ENCODE measurements at places on chromosomes 2 and 18.
A peak's percentile ranks its signal among the peaks of the same experiment; 100 is the strongest.

DNA sequence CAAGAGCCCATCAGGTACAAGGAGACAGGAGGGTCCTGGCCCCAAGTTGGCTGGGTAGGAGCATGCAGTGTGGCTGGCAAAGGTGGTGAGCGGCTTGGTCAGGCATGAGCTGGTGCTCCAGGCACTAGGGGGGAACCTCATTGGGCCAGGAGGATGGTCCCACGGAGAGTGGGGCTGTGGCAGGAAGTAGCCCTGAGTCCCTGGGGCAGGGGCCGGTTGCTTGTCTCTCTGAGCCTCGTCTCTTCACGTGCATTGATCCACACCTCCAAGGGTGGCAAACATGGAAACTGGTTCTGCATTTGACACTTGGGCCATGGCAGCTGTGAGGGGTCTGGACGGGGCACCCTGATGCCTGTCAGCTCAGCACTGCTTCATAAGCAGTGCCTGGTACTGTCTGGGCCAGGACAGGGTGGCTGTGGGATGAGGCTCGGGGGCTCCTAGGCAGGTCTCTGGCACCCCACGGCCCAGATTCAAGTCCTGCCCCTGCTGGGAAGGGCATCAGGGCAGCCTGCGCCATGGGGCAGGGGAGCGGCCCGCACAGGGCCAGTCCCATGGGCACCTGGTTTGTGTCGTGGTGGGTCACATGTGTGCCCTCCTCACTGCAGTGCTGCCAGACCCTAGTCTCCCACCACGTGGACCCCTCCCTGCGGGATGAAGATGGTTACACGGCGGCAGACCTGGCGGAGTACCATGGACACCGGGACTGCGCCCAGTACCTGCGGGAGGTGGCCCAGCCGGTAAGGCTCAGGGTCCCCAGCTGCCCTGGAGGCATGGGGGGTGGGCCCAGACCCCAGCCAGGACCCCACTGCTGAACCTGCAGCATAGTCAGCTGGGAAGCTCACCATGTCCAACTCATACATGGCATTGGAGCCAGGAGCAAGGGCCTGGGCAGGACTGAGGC lies 16.4 kb downstream of the ESPNL start:
- H3K4me1 ChIP-seq: peaks cover 23% of the 10 kb centered on the region
- H3K27me3 ChIP-seq: no peaks in the 10 kb centered on the region
- ATAC-seq: no peak
- H3K27ac ChIP-seq: no peak overlapping the region
- peaks cover 26% of the 10 kb centered on the region for H3K36me3 ChIP-seq
- no peak overlapping the region for H3K4me3 ChIP-seq

DNA sequence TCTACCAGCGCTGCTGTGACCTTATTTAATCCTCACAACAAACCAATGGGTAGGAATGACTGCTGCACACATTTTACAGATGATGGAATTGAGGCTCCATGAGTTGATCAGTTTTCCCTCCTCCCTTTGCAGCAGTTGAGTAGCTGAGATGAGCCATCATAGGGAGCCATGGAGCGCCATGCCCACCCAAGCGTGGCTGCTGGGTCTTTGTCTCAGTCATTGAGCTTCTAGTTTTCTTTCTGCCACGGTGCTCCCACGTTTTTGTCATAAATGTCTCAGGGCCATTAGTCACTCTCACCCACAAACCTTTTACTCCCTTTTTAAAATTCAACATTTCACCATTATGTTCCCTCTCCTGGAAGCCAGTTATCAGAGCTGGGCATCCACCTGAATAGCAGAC lies 45.8 kb downstream of the TMEM17 start:
- no peaks in the 10 kb centered on the region for H3K4me1 ChIP-seq
- no peak overlapping the region for H3K27ac ChIP-seq
- H3K36me3 ChIP-seq: no peaks in the 10 kb centered on the region
- H3K27me3 ChIP-seq: peaks cover 11% of the 10 kb centered on the region
- H3K4me3 ChIP-seq: no peak overlapping the region

GRCh38 chr18:48308755-48309575 lies 100.2 kb downstream of the ZBTB7C start:
- H3K4me3 ChIP-seq: no peak overlapping the region
- H3K36me3 ChIP-seq: no peaks in the 10 kb centered on the region
- ATAC-seq: no peak

- no peak overlapping the region for H3K4me3 ChIP-seq
- no peaks in the 10 kb centered on the region for H3K36me3 ChIP-seq
- peaks cover 14% of the 10 kb centered on the region for H3K27me3 ChIP-seq
- no peak for ATAC-seq
- no peak overlapping the region for H3K27ac ChIP-seq
Observed at GRCh38 chr2:55993685-55994084, 70.1 kb upstream of the EFEMP1 start.

- no peak overlapping the region for H3K27ac ChIP-seq
- peaks cover 53% of the 10 kb centered on the region for H3K36me3 ChIP-seq
- H3K27me3 ChIP-seq: no peaks in the 10 kb centered on the region
Observed at GRCh38 chr2:178933493-178933892, 116.4 kb downstream of the CCDC141 start.

- H3K27me3 ChIP-seq: no peaks in the 10 kb centered on the region
- no peak for ATAC-seq
- no peak overlapping the region for H3K27ac ChIP-seq
Observed at GRCh38 chr18:6495536-6495935, 80.8 kb upstream of the L3MBTL4 start.

GRCh38 chr2:9702604-9703084 lies 71.8 kb upstream of the YWHAQ start:
- no peaks in the 10 kb centered on the region for H3K36me3 ChIP-seq
- H3K4me1 ChIP-seq: peaks cover 8% of the 10 kb centered on the region
- no peak for ATAC-seq
- H3K27me3 ChIP-seq: peaks cover 26% of the 10 kb centered on the region

GRCh38 chr2:16238786-16239185 lies 298.4 kb downstream of the MYCN start:
- H3K27ac ChIP-seq: no peak overlapping the region
- H3K4me1 ChIP-seq: no peaks in the 10 kb centered on the region
- H3K36me3 ChIP-seq: no peaks in the 10 kb centered on the region
- peaks cover 25% of the 10 kb centered on the region for H3K27me3 ChIP-seq
- ATAC-seq: no peak

- peak overlapping the region; percentile 65 for H3K4me3 ChIP-seq
- H3K27ac ChIP-seq: no peak overlapping the region
Observed at GRCh38 chr2:219002395-219003266, 9.4 kb upstream of the CRYBA2 start.

GRCh38 chr2:170736628-170737027 lies 21.5 kb downstream of the SP5 start:
- no peak overlapping the region for H3K27ac ChIP-seq
- ATAC-seq: no peak
- no peaks in the 10 kb centered on the region for H3K27me3 ChIP-seq
- no peak overlapping the region for H3K4me3 ChIP-seq
- no peaks in the 10 kb centered on the region for H3K36me3 ChIP-seq

- H3K4me1 ChIP-seq: no peaks in the 10 kb centered on the region
- peaks cover 35% of the 10 kb centered on the region for H3K27me3 ChIP-seq
- no peak overlapping the region for H3K4me3 ChIP-seq
- no peak overlapping the region for H3K27ac ChIP-seq
- ATAC-seq: no peak
- no peaks in the 10 kb centered on the region for H3K36me3 ChIP-seq
Observed at GRCh38 chr18:24266131-24266530, 127.3 kb downstream of the CABYR start.

- H3K4me1 ChIP-seq: no peaks in the 10 kb centered on the region
- H3K36me3 ChIP-seq: no peaks in the 10 kb centered on the region
- no peak overlapping the region for H3K27ac ChIP-seq
Observed at GRCh38 chr2:16509042-16509441, 156.6 kb downstream of the CYRIA start.

GRCh38 chr2:233387225-233387624 lies 32.9 kb downstream of the DGKD start:
- ATAC-seq: no peak
- H3K27ac ChIP-seq: peak overlapping the region; percentile 91
- peaks cover 25% of the 10 kb centered on the region for H3K36me3 ChIP-seq
- H3K4me3 ChIP-seq: peak overlapping the region; percentile 76

GRCh38 chr2:215841175-215841816 lies 172.1 kb downstream of the MREG start:
- H3K27ac ChIP-seq: no peak overlapping the region
- peaks cover 15% of the 10 kb centered on the region for H3K4me1 ChIP-seq
- H3K27me3 ChIP-seq: peaks cover 14% of the 10 kb centered on the region
- no peaks in the 10 kb centered on the region for H3K36me3 ChIP-seq

DNA sequence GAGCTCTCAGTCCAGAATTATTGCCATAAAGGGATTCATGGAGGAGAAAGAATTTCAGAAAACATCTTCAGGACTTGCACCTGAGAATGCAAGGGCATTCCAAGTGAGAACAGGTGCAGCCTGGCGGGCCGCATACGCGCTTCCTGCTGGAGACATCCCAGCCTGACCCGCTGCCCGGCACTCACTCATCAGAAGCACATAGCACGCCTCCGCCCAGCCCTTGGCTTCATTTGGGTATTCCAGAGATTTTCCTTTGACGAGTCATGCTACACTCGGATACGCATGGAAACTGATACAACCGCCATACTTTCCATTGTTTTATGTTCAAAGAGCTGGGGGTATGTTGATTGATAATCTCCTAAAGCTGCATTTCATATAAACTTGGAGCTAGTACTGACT lies 228.0 kb upstream of the ID2 start:
- H3K27me3 ChIP-seq: peaks cover 86% of the 10 kb centered on the region
- no peak overlapping the region for H3K4me3 ChIP-seq
- no peak for ATAC-seq
- H3K4me1 ChIP-seq: peaks cover 7% of the 10 kb centered on the region
- no peaks in the 10 kb centered on the region for H3K36me3 ChIP-seq

DNA sequence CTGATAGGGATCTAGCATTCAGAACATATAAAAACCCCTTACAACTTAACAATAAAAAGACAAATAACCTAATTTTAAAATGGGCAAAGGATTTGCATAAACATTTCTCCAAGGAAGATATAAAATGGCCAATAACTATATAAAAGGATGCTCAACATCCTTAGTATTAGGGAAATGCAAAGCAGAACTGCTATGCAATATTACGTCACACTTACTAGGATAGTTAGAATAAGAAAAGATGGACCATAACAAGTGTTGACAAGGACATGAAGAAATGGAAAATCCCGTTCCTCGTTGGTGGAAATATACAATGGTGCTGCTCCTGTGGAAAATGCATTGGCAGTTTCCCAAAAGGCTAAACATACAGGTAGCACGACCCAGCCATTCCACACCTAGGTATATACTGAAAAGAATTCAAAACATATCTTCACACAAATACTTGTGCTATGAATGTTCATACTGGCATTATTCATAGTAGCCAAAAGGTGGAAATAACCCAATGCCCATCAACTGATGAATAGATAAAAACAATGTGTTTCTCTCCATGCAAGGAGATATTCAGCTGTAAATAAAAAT lies 48.2 kb upstream of the REV1 start:
- no peak for ATAC-seq
- no peaks in the 10 kb centered on the region for H3K36me3 ChIP-seq
- no peak overlapping the region for H3K27ac ChIP-seq

DNA sequence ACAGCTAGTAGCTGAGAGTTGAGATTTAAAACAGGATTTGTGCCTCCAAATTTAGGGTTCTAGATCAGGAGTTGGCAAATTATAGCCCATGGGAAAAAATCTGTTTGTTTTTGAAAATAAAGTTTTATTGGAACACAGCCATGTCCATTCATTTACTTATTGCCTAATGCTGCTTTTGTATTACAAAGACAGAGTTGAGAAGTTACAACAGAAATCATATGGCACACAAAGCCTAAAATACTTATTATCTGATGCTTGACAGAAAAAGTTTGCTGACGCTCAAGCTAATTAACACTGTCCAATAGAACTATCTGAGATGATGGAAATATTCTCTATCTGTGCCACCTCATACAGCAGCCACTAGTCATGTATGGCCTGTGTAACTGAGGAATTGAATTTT lies 229.1 kb upstream of the RASGRP3 start:
- no peak overlapping the region for H3K27ac ChIP-seq
- H3K4me3 ChIP-seq: no peak overlapping the region
- H3K4me1 ChIP-seq: no peaks in the 10 kb centered on the region
- H3K36me3 ChIP-seq: no peaks in the 10 kb centered on the region
- ATAC-seq: no peak

DNA sequence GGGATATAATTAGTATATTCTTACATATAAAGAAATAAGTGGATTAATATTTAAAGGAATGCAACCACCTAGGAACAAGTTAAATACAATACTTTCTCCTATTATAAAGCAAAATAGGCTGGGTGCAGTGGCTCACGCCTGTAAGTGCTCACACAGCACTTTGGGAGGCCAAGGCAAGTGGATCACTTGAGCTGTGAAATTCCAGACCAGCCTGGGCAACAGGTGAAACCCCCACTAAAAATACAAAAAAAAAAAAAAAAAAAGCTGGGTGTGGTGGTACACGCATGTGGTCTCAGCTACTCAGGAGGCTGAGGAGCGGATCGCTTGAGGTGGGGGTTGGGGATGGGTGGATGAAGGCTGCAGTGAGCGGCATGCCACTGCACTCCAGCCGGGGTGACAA lies 286.2 kb upstream of the EPC2 start:
- peaks cover 38% of the 10 kb centered on the region for H3K36me3 ChIP-seq
- H3K4me1 ChIP-seq: peaks cover 6% of the 10 kb centered on the region
- H3K27ac ChIP-seq: no peak overlapping the region

DNA sequence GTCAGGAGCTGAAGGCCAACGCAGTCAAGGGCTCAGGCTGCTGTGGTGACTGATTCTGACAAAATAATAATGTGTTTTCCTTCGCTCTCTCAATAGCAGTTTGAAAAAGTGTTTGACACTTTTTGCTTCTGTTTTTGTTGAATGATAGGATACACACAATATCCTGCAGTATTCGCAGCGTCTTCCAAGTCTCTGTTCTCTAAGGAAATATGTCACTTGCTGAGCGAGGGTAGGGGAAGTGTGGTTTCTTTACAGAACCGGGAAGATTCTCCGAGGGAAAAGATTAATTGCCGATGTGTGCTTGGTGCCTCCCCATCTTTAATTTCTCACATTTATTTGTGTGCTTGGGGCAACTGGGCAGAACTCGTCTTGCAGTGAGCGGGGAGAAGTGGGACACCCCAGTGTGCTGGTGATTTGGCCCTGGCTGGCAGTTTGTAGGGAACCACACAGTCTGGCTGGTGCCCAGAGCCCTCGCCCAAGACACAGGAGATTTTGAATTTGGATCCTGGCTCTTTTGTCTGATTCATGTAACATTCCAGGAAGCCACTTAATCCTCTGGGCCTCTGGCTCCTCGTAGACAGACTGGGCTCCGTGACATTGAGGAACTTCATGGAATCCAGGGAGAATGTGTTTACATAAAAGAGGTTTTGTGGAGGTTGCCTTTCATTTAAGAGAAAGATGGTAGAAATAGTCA lies 169.4 kb downstream of the LDLRAD4 start:
- ATAC-seq: no peak
- no peak overlapping the region for H3K27ac ChIP-seq
- no peaks in the 10 kb centered on the region for H3K27me3 ChIP-seq
- no peaks in the 10 kb centered on the region for H3K36me3 ChIP-seq
- no peak overlapping the region for H3K4me3 ChIP-seq

GRCh38 chr18:22408059-22408458 lies 9.7 kb downstream of the CTAGE1 start:
- H3K27me3 ChIP-seq: no peaks in the 10 kb centered on the region
- no peaks in the 10 kb centered on the region for H3K36me3 ChIP-seq
- no peak overlapping the region for H3K27ac ChIP-seq
- ATAC-seq: no peak
- H3K4me3 ChIP-seq: no peak overlapping the region
- no peaks in the 10 kb centered on the region for H3K4me1 ChIP-seq

All from stimulated activated memory B cell treated with anti-CD40 and anti-IgM and Interleukin-4, amounts not matched to agents 10 μg/mL and 1 μg/mL and 100 μg/mL, for 72 hours (primary cell).